ENCODE measurements at places on chromosomes 1 and 21.
A peak's percentile ranks its signal among the peaks of the same experiment; 100 is the strongest.

DNA sequence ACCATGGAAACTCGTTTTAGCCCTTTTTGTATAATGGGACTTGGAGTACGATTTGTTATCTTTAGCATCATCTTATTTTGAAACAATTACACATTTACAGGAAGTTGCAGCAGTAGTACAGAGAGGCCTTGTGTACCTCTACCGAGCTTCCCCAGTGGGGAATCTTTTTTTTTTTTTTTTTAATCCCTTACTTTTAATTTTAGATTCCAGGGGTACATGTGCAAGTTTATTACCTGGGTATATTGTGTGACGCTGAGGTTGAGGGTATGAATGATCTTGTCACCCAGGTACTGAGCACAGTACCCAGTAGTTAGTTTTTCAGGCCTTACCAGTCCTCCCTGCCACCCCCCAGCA, 45.9 kb downstream of the HHAT start:
- DNase-seq, result no peak

DNA sequence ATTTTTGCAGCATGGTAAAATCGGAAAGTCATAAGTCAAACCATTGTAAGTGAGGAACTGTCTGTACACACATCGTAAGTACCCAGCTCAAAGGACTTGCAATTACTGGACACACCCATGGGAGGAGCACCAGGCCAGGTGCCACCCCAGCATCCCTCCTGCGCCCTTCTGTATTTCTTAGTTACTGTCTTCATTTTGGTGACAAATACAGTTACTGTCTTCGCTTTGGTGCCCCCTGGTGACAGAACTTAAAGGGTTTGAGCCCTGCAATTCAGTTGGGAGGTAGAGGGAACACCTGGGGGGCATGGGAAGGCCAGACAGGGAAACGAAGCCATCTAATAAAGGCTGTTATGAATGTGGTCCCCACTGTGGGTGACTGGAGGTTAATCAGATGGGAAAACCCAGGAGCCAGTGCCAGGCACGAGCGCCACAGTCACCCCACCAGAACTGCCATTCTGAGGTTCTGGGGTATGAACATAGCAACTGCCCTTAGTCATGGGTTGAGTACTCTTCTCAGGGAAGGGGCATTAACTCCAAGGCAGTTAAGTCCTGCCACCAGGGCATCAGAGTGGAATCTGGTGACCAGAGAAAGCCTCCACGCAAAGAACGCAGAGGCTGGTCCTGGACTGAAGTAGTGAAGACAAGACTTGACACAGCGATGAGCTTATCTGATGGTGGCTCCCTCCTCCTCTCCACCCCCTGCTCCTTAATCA, 612.9 kb downstream of the PTPRU start:
- DNase-seq, result peak; percentile 51

- DNase-seq, result no peak
Observed at GRCh38 chr1:57300186-57300585, 123.7 kb downstream of the DAB1 start.

DNA sequence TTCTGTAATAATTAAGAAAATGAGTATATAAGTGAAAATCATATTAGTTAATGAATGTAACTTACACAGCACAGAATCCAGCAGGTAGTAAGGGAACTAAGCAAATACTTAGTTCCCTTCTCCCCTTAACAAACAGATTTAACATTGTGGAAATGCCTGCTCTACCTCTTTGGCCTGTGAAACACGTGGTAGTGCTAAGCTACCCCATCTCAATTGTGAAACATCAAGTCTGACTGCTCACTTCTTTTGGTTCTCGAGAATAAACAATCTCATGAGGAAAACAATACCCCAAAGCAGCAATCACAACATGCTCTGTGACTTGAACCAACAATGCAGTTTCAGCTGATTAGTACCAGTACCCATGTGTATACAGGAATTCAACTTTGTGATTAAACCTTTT, 4.7 kb downstream of the MYSM1 start:
- DNase-seq, result no peak

- DNase-seq, result no peak
Observed at GRCh38 chr1:167166690-167167075, 54.0 kb upstream of the POU2F1 start.

- no peak for DNase-seq
Observed at GRCh38 chr1:163426505-163427251, 104.9 kb downstream of the NUF2 start.

All from activated CD4-positive, alpha-beta T cell treated with anti-CD3 and anti-CD28 coated beads, Interleukin-2, Interleukin-4, amounts not matched to agents 100 ng/mL and 50 ng/mL, durations not matched to agents 16 hours and 8 hours (primary cell).